ENCODE measurements at places on chromosomes 2 and 18.

DNA sequence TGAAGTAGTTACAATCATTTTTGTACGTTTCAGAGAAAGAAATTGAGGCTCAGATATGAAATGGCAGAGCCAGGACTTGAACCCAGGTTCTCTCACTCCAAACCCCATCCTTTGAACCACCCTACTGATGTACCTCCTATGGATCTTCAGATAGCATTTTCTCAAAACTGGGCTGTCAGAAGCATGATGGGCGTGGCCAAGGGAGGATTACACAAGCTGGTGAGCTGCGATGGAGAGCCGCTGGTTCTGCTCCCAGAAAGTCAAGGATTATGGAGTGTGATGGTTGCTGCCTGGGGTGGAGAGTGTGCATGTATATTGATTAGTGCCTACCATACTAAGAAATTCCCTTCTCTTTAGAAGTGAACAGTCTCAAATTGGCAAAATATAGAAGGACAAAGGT, 47.0 kb upstream of the PPP1CB start:
- DNase-seq = no peak

DNA sequence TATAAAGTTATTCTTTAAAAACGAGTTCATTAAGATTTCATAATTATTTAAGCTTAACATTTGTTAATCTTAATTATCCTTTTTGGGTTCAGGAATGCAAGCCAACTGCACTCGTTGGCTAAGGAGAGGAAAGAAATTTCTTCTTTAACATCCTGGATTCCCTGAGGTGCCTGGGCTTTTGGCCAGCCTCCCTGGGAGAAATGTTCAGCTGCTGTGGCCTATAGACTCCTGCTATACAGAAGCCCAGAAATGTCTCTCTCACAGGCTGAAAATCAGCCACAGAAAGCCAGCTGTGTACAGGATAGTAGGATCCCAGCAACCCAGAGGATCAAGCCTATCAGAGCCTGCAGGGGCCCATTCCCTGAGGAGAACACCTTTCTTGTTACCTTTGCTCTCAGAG, 430.3 kb downstream of the XIRP2 start:
- no peak for DNase-seq

DNA sequence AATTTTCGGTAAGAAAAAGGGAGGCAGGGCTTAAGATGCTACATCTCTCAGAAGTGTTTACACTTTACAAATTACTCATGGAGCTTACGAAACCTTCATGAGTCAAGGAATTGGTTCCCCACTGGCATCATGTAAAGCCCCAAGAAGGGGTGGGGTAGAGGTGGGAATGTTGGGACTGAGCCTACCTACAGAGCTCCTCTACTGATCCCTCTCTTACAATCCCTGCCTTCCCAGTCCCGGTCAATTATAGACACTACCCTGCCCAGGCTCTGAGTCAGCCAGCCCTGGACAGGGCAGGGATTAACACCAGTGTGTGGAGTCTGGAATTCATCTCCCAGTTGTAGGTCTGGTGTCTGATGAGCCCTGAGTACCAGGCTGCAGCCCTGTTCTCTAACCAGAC, 248.9 kb downstream of the PAX3 start:
- no peak for DNase-seq

DNA sequence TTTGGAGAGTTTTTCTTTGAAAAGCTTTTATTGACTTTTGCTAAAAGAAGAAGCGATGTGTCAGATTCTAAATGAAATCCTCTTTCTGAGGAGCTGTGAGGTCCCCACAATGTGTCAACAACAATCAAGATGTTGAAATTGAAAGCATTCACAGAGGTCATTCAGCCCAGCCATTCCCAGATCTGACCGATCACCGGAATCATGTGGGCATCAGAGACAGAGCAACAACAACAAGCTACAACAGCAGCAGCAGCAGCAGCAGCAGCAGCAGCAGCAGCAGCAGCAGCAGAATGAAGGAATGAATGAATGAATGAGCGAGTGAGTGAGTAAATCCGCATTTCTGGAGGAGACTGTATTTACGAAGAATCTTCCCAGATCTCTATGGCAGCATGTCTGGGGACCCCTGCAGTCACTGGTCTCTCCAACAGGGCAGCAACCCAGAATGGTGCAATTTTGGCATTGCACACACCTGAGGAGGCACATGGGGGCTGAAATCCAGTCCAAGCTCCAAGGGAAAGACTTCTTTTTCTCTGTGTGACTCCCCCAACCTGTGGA, 299.0 kb downstream of the MYCN start:
- DNase-seq = no peak

GRCh38 chr2:161651547-161651946, 27.3 kb downstream of the SLC4A10 start:
- no peak for DNase-seq

DNA sequence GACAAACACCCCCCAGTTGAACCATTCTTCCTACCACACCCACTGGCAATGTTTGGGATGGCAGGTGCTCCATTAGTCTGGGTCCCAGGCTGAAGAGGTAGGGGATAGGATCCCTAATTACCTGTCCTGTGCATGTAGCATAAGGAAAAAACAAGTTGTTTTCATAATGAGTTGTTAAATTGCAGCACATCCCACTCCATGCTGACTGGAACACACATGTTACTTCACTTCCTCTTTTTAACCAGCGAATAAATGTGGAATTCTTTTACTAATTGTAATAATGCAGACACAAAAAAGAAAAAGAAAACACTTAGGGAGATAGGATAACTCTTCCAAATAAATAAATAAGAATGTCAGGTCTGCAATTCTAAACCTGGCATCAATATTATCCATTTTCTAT, 11.8 kb upstream of the CBLN2 start:
- DNase-seq = no peak

- no peak for DNase-seq
Observed at GRCh38 chr2:30693821-30694281, 113.4 kb downstream of the CAPN13 start.

DNA sequence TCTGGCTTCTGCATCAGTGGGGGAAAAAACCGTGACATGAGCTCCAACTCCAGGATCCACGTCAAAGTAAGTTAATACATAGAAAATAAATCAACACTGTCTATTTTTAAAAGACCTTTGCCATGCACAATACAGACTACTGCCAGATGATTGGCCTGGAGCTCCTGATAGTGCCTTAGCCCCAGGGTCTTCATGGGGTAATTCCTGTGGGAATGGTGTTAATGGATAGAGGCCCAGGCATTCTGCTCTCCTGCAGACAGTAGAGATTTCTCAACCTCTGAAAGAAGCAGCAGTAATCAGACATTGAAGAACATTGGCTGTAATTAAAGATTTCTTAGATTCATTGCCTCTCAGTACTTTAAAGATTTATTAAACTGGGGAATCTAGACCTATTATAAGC, 4.3 kb upstream of the PLCL1 start:
- DNase-seq = no peak

DNA sequence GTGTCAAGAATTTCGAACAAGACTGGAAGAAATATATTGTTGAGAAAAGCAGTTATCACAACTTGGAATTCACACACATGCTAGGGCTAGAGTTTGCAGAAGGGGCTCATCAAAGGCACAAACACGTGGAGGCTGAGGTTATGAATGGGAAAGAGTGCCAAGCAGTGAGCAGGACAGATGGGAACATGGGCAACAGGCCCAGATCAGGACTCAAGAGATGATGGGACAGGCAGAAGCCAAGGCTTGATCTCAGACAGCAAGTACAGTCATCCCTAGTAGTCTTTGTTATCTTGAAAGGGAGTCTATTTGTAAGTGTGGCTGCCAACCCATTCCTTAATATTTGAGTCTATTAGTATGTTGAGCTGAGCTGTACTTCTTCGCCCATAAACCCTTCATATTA, 22.2 kb upstream of the EPC2 start:
- no peak for DNase-seq

GRCh38 chr2:217434180-217434975, 568.4 kb downstream of the TNS1 start:
- peak; percentile 15 for DNase-seq

GRCh38 chr2:120432976-120433815, 87.3 kb downstream of the INHBB start:
- no peak for DNase-seq

- DNase-seq = no peak
Observed at GRCh38 chr2:235449568-235449967, 44.3 kb upstream of the AGAP1 start.

DNA sequence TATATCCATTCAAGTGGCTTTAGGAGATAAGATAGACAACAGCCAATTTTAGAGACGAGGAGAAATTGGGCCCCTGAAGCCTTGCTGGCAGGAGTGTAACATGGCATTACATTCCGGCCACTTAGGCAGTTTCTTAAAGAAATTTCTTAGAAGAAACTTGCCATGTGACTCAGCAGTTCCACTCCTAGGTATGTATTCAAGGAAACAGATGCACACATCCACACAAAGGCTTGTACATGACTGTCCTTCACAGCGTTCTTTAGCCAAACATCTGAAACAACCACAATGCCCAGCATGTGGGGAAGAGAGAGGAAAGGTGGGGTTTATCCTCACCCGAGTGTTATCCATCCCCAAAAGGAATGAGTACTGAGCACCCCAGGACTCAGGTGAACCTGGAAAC, 107.1 kb downstream of the NFATC1 start:
- no peak for DNase-seq

- no peak for DNase-seq
Observed at GRCh38 chr2:234534515-234534914, 37.6 kb upstream of the ARL4C start.

DNA sequence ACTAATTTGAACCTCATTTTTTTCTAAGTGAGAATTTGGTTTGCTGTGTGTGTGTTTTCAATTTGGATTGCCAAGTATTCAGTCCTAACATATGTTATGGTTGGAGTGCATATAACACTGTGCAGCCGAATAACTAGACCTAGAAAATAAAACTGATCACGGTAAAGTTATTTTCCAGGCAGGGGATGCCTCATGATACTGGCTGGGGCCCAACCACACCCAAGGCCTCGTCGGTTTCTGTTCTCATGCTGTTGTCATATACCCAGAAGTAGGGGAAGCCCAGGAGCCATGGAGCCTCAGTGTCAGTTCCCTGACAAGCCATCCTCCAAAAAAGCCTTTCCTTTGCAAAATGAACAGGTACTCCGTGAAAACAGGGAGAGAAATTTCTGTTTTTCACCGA, 160.2 kb downstream of the GBX2 start:
- no peak for DNase-seq

DNA sequence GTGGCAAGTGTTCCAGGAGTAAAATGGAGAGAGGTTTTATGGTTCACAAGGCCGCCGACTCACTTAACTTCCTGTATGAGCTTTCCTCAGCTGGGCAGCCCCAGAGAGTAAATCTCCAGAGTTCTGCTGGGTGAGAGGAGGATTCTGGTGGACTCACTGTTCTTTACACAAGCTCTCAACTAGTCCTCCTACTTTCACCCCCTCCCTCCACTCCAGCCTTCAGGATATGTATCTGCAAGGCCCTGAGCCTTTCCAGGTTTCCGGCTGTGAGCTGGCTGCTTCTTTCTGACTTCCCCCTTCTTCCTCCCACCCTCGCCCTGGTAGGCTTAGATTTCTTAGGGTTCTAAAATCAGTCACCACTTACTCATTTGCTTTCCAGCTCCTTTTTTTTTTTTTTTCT, 34.0 kb downstream of the EML6 start:
- DNase-seq = no peak

DNA sequence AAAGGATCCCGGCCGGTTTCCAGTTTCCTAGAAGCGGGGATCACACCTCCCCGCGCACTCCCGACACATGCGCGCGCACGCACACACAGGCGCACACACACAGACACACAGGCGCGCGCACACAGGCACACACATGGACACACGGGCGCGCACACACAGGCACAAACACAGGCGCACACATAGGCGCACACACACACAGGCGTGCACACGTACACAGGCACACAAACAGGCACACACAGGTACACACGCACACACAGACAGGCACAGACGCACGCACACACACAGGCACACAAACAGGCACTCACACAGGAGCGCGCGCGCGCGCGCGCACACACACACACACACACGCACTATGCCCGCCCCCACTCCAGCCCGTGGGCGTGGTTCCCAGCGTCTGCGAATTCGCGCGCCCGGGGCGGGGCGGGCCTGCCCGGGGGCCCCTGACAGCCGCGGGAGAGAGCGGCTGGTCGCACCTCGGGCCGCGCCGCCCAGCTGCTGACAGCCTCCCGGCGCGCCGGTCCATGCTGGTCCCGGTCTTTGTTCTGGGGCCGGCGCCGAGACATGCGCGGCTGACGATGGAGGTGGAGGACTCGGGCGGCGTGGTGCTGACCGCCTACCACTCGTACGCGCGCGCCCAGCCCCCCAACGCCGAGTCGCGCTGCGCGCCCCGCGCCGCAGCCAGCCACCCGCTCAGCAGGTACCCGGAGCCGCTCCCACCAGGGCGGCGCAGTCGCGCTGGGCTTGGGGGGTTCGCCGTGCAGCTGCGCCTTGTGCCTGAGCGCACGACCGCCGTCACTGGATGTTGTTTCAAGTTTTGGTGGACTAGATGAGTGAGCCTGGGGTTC, at the start of gene ARHGAP28:
TSS of gene ARHGAP28 (plus strand) at position 470 of the 845 bp plus-strand sequence. CDS start at position 576, 106 bp downstream.
- peak; percentile 8 for DNase-seq

GRCh38 chr2:54482715-54483114, 26.6 kb downstream of the SPTBN1 start:
- DNase-seq = no peak

DNA sequence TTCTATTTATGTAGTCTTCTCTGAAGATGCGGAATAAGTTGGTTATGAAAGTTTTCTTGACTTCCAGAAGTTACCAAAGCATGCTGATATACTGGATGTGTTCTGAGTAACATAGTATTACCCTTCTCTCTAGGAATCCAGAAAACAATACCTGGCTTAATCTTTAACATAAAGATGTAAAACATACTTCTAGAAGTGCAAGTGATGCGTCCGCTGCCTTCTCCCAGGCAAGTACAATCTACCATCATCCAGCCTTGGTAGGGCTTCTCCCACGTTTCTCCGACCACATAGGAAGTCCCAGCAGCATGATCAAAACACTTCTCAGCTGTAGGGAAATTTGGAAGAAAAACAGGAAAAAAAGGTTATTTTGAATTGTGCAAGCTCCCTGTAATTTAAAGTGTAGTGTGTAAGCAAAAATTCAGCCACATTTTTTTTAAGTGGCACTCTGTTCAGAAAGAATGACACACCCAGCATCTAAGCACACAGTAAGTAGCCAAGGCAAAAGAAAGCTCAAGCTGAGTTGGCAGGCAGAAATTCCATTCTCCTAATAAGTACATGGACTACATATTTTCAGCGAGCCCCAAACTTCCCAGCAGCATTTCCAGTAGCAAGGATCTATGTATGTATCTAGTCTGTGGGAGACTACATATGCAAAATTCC, 5.2 kb downstream of the FN1 start:
- DNase-seq = no peak
